ENCODE measurements at places on chromosomes 13 and 19.

DNA sequence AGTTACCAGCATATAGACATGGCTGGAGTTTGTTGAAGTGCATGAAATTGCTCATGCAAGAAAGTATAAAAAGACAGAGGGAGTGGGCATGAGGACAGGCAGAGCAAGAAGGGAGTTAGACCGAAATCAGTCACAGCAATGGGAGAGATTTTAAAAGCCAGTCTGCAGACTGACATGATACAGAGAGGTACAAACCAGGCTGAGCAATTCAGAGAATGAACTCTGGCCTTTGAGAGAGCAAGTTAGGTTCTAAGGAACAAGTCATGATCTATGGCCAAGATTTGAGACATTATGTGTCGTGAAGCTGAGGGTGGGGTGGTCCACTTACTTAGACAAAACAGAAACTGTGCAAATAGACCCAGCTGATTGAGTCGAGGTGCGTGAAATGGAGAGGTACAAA lies 93.4 kb upstream of the TSC22D1 start:
- DNase-seq: no peak

GRCh38 chr13:73722120-73722519 lies 412.1 kb downstream of the KLF12 start:
- no peak for DNase-seq

- no peak for DNase-seq
These were observed 5.5 kb upstream of the METTL21C start for GRCh38 chr13:102700088-102701031.

- no peak for DNase-seq
These were observed 1.0 kb downstream of the FLT1 start for GRCh38 chr13:28493740-28494503.

DNA sequence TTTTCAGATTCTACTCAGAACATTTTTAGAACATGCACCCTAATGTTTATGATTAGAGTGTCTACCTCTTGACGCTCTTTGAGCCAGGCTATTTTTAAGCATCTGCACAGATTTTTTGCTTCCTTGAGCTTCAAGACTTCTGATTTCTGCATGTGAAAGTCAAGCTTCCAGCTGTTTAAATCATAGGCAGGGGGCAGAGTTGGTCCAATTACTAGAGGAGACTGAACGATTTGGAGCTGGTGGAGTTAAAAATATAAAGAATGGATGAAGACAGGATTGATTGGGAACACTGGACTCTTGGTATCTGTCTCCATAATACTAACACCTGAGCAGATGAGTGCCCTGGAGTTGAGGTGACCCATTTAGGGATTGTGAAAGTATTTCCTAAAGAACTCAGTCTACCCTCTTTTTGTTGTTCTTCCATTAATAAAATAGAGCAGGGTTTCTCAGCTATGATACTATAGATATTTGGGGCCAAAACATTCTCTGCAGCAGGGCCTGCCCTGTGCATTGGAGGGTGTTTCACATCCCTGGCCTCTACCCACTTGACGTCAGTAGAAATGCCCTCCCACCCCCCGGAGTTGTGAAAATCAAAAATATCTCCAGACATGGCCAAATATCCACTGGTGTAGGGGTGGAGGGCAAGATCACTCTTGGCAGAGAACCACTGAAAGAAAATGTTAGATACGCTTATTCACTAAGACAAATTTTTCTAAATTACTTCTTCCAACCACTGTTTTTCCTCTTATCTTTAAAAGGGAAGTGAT lies 160.1 kb downstream of the COG6 start:
- DNase-seq: no peak

DNA sequence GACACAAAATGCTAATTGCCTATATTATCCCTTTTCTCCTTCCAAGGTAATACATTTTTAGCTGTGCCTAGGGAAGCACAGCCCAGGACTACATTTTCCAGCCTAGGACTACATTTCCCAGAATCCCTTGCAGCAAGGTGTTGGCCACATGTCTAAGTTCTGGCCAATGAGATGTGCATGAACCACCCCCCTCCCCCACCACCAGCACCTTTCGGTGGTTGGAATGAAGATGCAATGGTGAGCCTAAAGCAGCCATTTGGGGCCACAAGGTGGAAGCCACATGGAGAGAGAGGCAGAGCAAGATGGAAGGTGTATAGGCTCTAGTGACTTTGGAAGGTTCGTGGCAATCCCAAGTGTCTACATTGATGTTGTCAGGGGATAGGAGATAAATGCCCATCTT lies 16.2 kb downstream of the UNC13A start:
- no peak for DNase-seq

DNA sequence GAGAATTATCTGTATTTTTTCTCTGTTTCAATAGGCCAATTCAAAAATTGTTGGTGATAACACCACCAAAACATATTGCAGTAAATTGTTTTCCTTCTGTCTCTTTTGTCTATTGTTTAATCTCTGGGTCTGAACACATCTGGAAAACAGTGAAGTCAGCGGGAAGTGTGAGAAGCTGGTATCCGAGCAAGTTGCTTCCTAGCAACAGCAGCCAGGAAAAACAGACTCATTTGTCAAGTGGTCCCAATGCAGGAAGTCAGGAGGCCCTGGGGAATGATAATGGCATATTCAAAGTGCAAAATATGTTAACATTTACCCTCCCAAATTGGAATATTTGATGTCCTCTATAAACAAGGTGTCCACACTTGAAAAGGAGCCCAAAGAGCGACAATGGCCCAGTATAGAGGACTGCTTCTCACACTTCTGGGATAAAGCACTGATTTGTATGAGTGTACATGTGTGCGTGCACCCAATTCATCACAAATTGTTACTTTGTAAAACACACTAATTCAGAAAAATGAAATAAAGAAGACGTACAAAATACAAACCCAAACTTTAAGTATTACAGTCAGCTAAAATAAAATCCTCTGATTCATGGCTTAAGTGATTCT lies 515.0 kb downstream of the TBC1D4 start:
- DNase-seq: no peak

- DNase-seq: no peak
These were observed 399.6 kb downstream of the FGF14 start for GRCh38 chr13:102002287-102002686.

- peak; percentile 68 for DNase-seq
These were observed 11.8 kb upstream of the CSNK1G2 start for GRCh38 chr19:1929021-1929742.

DNA sequence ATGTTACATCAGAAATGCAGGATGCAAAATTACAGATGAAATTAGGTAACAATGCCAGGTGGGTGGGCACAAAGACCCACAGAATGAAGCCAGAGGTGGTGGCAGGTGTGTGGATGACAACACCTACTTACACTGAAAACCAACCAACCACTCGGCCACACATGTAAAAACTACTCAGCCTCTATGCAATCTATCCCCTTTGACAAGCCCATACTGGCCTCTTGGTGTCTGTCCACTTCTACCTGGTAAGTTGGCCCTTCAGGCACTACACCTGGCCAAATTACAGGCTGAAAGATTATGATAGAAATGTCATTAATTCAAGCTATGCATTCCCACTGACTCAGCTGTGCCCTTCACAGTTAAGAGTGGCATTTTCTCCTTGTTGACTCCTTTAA lies 50.0 kb downstream of the BRD4 start:
- no peak for DNase-seq

DNA sequence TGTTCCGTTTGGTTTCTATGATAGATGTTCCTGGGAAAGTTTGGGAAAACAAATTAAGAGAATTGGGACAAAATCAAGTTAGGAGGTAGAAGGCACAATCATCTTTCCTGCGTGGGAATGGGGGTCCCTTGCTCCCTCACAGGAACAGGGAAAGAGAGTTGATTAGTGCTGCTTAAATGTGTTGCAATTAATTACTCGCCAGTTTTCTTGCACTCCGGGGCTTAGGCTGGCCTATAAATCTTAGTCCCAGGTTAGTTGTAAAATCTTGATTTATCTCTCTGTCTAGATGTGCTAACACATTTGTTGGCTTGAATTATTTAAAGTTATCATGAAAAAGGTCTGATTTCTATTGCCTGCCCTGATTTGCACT lies 10.1 kb downstream of the B3GLCT start:
- DNase-seq: no peak

DNA sequence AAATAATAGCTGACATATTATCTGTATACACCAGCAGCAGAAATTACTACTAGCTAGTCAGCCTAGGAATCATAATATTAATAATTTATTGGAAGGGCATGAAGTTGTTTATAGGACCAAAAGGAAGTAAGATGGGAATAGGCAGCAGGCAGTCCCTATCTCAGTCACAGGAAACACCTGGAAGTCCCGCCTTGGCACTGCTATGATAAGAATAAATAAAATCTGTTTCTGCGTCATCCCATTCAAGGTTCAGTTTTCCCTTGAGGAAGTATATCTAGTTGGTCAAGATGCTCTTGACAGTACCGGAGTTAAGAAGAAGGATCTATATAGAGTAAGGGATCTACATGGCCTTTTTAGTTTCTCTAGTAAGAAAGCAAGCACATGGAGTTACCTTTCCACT lies 830.8 kb downstream of the DIAPH3 start:
- no peak for DNase-seq

DNA sequence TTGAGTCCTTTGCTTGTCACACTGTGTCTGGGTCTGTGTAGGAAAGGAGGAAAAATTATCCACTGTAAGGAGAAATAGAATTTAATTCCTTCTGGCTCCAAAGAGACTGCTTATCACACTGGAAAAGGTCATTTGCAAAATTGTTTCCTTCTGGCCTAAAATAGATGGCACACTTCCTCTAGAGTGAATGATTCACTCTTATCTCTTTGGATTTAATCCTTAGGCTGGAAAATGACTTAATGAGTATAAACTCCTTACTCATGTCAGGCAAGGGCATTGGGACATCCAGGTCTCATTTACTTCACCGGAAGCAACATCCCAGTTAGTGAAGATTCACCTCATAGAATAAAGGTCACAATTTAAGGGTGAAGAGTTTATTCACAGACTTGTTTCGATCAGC lies 293.6 kb downstream of the OXGR1 start:
- DNase-seq: no peak

GRCh38 chr19:57559008-57559403 lies 657 bp downstream of the ZNF550 start:
- no peak for DNase-seq

GRCh38 chr13:38969187-38969586 lies 21.4 kb downstream of the STOML3 start:
- DNase-seq: no peak

- no peak for DNase-seq
These were observed 633.9 kb upstream of the MIR17HG start for GRCh38 chr13:90713441-90714133.

DNA sequence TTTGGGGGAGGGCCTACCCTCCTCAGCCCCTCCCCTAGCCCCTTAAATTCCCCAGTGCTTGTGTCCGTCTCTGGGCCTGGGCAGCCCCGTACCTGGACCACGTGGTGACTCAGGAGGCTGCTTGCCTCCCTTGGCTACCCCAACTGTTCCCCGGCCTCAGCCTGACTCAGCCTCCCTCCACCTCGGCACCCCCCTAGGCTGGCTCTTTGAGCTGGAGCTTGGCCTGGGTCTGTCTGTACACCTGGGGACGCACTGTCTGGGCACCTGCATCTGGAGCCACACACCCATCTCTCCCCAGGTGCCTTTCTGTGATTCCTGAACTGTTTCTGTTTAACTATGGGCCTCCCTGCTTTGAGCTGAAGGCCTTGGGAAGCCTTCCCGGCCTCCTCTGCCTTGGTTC lies 1.8 kb upstream of the KLK14 start:
- DNase-seq: no peak

DNA sequence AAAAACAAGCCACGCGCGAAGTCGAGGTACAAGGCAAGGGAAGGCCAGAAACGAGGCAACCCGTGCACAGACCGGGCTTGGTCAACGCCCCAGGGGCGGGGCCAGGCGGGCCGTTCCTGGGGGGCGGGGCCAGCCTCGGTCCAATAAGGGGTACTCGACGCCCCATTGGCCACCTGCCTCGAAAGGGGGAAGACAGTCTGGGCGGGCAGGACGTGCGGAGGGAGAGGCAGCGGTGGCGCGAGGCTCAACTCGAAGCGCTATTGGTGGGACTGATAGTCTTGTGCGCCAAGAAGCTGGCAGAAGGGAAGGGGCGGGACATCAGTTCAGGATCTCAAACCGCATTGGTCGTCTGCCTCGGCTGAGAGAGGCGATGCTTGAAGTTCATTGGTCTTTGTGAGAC lies at the start of gene LYPD4:
LYPD4 (minus strand) TSS at position 83 of the 400 bp plus-strand sequence. CDS start 5,398 bp downstream, outside the sequence.
- no peak for DNase-seq

DNA sequence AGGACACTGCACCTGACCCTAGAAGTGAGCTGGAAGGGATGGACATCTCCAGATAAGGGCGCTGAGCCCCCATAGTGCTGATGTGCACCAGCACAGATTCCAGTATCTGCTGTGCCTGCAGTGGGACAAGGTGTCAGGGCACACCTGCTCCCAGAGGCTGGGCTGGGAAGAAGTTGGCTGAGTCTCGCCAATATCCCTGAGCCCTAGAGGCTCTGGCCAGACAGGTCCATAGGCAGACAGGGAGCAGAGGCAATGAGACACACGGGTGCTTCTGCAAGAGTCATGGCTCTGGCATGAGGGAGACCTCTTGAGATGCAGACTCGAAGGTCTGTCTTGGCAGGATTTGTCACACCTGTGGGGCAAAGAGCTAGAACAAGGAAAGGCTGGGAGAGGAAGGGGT lies 1321.5 kb downstream of the UQCRFS1 start:
- no peak for DNase-seq

DNA sequence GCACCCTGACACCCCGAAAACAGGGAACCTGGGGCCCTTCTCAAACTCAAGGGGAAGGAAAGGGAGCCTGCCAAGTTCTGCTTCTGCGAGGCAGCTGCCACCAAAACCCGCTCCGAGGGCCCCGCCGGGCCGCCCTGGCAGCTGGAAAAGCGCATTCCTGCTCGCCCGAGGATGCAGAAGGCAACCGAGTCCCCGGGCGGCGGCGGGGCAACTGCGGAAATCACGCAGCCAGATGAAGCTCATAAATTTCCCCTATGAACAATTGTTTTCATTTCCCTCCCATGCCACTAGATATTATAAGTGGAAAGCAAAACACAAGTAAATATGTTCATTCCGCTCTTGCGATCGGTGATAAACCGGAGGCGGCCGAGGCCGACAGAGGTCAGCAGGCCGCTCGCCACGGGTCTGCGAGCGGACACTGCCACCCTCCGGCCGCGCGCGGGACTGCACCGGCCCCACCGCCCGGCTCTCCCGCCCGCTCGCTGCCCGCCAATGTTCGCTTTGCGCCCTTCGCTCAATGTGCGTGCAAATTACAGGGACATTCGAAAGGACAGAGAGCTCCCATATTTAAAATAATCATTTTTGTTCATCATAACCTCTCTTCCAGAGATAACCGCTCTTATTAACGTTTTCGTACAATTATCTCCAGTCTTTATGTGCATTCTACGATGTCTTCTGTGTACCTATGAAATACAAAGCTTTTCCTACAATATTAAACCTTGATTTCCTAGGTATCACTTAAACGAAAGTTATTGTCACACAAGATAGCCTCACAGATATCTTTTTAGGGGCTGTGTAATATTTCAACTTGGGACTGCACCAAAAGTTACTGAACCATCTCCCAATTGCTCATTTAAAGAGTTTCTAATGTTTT lies 120.8 kb upstream of the ZNF507 start:
- no peak for DNase-seq

GRCh38 chr13:34164582-34164981 lies 346.6 kb downstream of the RFC3 start:
- DNase-seq: no peak

DNA sequence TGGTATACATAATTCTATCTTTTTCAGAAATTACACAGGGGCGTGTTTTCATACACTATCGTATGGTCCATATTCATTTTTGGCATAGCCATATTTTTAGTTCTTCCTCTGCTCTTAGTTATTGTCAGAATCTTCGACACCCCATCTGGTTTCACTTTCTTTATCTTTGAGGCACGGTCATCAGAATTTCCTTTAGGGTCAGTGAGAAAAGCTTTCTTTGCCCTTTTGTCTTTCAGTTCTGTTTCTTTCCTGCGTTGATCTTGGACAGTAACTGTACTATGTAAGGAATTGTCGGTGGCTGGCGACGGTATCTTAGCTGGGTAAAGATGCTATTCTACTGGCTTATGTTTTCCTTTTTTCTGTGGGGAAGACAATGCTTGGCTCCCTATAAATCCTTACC lies 10.6 kb upstream of the KIR2DL4 start:
- DNase-seq: no peak

All from stimulated activated CD4-positive, alpha-beta T cell treated with anti-CD3 and anti-CD28 coated beads, Interleukin-1b, Interleukin-23, amount 100 ng/mL, for 1 hour (primary cell).